ENCODE measurements at places on chromosomes 5 and 9.

GRCh38 chr5:2125901-2126265, 243.2 kb upstream of the IRX4 start:
- no peak for DNase-seq

DNA sequence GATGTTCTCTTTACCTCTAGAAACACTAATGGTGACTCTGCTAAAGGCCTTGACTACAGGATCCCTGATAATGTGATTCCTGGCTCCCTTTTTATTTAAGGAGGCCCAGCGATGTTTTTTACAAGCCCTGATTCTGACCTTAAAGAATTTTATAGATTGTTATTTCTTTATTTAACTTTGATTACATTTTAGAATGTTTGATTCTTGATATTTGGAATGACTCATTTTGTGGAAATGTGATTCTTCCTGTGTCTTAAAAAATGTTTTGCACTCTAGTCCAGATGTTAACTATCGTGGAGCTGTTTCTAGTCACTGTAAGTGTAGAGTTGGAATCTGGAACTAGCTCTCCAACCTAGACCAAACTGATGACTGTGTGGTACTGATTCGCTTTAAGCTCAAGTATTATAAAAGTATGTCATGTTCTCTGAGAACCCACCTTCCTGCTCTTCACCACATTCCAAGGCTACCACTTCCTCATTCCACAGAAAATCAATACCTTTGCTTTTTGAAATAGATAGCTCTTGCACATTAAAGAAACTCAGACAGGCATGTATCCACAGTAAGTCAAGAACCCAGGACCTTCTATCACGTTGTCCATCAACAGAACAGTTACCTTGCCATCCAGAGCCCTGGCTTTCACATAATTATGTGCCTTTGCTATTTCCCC, 65.2 kb downstream of the JMY start:
- DNase-seq, result no peak

GRCh38 chr5:172321593-172321992, 38.0 kb upstream of the UBTD2 start:
- DNase-seq, result no peak

- DNase-seq, result no peak
These were observed 1048.4 kb downstream of the MAT2B start for GRCh38 chr5:164553851-164554250.

GRCh38 chr5:152016421-152016820, 91.8 kb upstream of the GLRA1 start:
- no peak for DNase-seq

DNA sequence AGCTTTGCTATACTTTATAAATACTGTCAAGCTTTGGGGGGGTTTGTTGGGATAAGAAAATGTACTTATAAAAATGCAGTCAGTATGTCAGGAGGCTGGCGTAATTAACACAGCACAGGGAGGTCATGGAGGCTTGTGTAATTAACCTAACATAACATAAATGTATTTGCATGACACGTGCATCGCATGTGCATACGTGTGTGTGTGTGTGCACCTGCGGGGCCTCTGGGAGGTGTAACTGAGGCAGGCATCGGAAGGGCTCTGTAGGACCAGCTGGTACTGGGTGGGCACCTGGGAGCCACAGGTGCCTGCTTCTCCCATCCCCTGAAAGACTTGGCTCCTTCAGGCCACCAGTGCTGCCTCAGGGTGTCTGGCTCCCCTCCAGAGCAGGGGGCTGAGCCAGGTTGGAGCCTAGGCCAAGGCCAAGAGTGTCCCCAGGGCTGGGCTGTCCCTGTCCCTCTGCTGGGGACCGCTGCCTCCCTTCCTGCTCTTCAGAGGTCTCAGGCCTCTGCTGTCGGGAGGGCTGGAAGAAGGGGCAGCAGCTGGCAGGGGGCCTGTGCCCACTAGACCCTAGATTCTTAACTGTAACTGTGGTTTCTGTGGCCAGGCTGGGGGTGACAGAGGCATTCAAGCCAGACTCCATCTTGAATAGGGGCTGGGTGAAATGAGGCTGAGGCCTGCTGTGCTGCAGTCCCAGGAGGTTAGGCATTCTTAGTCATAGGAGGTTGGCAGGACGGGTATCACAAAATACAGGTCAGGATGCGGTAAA, 9.0 kb downstream of the FCN2 start:
- no peak for DNase-seq

- no peak for DNase-seq
These were observed 70.3 kb upstream of the MAP1B start for GRCh38 chr5:72036951-72037350.

DNA sequence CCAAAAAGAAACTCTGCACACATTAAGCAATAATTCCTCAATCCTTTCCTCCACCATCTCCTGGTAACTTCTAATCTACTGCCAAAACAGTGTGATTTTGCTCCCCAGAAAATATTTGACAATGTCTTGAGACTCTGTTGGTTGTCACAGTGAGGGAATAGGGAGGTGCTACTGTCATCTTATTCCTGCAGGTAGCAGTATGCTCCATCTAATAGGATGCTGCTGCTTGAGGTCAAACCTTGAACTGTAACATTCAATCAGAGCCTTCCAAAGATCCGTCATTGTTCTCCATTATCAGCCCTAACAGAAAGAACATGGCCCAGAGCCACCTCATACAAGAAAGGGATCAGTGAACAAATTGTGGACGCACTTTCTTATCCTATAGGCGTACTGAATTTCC, 514.7 kb upstream of the GRIN3A start:
- DNase-seq, result no peak

- DNase-seq, result no peak
These were observed 57.8 kb upstream of the LHFPL2 start for GRCh38 chr5:78706381-78706780.

- no peak for DNase-seq
These were observed 115.1 kb upstream of the MVB12B start for GRCh38 chr9:126211441-126212074.

GRCh38 chr9:127384016-127384730, 12.8 kb upstream of the SLC2A8 start:
- no peak for DNase-seq

DNA sequence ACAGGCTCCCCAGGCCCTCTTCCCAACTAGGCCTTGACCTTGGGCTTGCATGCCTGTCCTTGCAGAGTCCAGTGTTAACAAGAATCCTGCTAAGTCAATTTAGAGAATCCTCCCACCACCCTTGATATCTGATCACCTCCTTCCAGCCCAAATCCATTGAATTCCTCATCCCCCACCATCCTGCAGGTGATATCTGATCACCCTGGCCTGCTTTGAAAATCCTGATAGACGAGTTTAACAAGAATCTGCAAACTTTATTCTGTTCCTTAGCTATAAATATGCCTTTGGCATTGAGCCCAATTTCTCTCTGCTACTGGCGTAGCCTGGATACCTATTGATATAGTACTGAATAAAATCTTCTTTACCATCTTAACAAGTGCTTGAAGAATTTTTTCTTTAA, 125.5 kb downstream of the DIRAS2 start:
- no peak for DNase-seq

- no peak for DNase-seq
These were observed 8.7 kb downstream of the SHROOM1 start for GRCh38 chr5:132821791-132822190.

DNA sequence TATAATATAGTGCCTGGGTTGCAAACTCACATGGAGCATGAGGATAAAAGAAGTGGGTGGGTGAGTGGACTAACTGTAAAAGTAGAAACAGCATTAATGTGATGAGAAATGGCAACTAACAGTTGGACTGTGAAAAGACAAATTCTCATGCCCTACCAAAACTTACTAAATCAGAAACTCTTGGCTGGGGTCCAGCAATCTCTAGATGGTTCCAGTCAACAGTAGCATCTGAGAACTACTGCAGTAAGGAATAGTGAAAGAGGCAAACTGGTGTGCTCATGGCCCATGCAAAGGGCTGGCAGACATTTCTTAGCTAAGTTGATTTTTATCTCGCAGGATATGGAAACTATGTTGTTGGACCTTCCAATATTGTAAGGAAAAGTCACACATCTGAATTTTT, 150.3 kb downstream of the PIK3R1 start:
- no peak for DNase-seq

- no peak for DNase-seq
These were observed 39.8 kb upstream of the KCNMB1 start for GRCh38 chr5:170429014-170429413.

DNA sequence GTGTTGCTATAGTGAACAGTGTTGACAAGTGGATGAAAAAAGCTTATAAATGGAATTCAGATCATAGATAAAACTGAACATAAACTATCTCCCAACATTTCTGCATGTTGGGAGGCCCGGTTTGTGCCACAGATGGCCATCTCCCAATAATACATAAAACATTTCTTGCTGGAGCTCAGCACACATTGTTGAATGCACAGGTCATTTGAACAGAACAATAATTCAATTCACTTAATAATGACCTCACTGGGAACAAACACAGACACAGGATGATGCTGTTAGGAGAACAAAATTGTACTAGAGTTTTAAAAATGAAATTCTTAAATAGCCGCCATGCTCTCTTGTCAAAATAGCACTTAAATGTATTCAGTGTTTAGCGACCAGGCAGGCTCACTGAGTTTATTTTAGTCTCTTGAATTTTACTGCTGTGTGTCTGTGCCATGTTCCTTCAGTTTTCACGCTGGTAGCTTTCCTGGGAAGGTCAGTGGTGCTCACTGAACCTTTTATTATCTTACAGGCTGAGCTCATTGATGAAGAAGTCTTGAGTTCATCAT, 85.0 kb upstream of the SSBP2 start:
- no peak for DNase-seq

DNA sequence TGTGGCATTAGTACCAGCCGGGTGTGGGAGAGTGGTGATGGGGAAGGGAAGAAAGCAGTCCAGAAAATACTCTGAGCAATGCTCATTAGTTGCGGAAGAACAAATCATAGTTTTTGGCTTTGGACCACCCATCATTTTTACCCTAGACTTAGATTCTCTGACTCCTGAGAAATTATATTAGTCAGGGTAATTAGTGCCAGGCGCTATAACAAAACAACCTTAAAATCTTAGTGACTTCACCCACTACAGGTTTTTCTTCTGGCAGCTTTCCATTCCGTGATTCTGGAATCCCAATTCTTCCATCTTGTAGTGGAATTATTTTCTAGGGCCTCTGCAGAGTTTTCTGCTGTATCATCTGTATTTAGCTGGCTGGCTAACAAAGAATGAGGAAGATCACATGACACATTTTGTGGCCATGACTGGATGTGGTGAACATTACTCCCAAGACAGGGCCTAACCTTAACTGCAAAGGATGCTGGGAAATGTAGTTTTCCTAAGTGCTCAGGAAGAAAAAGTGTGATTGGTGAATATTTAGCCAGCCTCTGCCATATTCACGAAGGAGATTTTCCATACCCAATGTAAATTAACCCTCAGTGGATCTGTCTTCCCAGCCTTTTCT, 373.0 kb upstream of the MEF2C start:
- DNase-seq, result peak; percentile 10

DNA sequence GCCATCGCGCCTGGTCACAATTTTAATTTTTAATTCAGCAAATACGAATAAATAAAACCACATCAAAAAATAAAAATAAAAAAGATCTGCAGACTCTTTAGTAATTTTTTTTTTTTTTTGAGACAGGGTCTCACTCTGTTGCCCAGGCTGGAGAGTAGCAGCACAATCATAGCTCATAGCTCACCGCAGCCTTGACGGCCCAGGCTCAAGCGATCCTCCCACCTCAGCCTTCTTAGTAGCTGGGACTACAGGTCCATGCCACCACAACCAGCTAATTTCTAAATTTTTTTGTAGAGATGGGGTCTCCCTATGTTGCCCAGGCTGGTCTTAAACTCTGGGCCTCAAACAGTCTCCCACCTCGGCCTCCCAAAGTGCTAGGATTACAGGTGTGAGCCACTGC, 14.2 kb downstream of the NANS start:
- no peak for DNase-seq

DNA sequence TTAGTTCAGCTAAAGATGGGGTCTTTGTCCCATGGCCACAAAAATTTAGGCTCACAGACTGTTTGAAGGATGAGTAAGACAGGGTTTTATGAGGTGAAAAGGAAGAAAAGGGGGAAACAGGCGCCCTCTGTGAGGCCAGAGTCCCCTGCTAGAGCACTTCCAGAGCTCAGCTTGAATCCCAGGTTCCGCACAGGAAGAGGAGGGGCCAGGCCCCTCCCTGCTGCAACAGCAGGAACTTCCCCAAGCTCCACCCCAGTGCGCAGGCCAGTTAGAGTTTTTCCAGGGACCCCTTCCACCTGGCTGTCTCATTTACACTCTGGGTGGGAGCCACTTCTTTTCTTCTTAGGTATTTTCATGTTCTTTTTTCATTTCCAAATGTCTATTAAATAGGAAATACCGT, 480.8 kb downstream of the PSAT1 start:
- DNase-seq, result no peak

DNA sequence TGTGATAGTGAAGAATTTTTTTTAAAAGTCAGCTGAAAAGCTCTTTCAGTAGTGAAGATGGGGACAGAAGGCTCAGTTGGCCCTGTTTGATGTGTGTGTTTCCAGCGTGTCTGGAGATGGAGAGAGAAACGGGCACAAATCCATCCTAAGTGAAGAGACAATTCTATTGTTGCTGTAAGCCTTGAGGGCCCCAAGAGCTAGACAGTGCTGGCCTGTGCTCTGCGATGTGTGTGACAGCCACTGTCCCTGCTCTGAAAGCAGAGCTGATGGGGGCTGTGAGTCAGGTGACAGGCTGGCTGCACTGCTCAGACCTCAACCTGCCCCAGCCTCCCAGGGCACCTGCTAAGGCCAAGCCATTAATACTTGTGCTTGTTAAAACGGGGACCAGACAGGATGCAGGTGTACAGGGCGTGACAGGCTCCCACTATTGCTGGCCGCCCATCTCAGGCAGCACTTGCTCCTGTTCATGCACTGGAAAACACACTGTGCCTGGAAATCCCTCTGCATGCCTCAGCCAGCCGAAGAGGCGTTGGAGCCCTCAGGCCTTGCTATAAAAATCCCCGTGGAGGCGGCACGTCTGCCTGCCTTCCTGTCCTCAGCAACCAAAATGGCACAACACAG, 44.6 kb upstream of the SEMA4D start:
- DNase-seq, result no peak

DNA sequence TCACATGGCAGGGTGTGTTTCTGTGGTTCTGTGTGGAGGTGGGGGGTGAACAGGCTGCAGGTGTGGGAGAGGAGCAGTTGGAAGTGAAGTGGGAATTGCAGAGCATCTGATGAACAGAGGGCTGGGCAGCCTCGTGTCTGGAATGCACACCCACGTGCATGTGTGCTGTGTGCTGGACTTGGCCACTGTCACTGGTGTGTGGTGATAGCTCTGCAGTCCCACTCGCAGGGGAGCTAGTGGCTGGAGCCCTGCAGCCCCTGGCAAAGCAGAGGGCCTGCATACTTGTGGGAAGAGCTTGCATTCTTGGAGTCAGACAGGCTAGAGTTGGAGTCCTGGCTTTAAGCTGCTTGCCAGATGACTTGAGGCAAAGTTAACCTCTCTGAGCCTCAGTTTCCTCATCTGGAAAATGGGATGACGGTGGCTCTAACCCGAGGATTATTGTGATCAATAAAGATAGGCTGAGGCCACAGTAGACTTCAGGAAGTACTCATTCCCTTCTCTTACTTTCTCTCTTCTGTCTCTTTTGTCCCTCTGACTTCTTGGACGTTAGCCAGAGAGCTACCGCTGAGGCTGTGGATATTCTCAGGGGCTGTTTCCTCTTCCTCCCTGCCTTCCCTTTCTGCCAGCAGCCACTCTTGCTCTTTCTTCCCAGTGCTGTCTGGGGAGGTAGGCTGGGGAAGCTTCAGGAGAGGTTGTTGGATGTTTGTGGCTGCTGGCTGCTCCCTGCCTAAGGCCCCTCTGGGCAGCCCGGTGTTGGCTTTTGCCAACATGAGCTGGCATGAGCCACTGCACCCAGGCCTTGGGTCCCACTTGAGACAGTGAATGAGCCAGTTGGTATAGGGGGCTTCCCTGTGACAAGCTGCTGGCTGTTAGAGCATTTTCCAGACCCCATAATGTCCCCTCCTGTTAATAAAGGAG, 18.3 kb downstream of the PSAT1 start:
- no peak for DNase-seq

GRCh38 chr9:97638666-97639065, 5.0 kb downstream of the NCBP1 start:
- DNase-seq, result no peak
